ENCODE measurements at places on chromosomes 1 and 21.
A peak's percentile ranks its signal among the peaks of the same experiment; 100 is the strongest.

- no peak for DNase-seq
Observed at GRCh38 chr21:25961042-25961441, 209.5 kb downstream of the APP start.

DNA sequence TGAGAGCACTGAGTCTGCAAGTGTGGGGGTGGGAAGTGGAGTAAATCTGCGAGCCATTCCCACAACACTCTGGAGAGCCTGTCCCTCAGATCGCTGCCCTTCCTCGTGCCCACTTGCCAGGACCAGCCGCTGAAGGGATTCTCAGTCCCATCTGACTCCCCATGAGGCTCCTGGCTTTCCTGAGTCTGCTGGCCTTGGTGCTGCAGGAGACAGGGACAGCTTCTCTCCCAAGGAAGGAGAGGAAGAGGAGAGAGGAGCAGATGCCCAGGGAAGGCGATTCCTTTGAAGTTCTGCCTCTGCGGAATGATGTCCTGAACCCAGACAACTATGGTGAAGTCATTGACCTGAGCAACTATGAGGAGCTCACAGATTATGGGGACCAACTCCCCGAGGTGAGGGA lies 1.9 kb downstream of the OPTC start:
- no peak for DNase-seq

- no peak for DNase-seq
Observed at GRCh38 chr21:45575993-45576837, 34.0 kb upstream of the SLC19A1 start.

GRCh38 chr1:56387071-56387740 lies 192.2 kb downstream of the PLPP3 start:
- DNase-seq, result no peak

DNA sequence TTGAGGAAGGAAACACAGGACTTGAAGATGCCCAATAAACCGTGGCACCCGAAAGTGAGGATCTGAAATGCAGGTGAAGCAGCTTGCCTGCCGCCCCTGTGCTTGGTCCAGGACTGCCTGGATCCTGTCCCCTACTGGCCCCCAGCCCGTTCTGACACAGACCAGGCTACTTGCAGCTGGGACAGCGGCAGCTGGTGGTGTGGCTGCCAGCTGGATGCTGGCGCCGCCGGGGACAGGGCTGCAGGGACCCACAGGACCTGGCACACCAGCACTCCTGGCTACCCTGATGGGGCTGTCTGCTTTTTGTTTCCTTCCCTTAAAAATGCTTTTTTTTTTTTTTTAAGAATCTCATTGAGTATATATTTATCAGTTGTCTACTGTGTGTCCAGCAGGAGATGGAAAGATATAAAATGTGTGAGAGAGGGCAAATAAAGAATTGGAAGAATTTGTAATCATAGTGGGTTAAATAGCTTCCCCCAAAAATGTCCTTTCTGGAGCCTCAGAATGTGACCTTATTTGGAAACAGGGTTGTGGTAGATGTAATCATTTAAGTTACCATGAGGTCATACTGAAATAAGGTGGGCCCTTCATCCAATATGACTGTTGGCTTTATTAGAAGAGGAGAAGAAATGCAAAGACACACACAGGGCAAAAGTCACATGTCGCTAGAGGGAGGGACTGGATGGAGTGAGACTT lies 165.6 kb downstream of the DSCAM start:
- DNase-seq, result no peak

- DNase-seq, result no peak
Observed at GRCh38 chr1:84133479-84133878, 10.6 kb upstream of the PRKACB start.

DNA sequence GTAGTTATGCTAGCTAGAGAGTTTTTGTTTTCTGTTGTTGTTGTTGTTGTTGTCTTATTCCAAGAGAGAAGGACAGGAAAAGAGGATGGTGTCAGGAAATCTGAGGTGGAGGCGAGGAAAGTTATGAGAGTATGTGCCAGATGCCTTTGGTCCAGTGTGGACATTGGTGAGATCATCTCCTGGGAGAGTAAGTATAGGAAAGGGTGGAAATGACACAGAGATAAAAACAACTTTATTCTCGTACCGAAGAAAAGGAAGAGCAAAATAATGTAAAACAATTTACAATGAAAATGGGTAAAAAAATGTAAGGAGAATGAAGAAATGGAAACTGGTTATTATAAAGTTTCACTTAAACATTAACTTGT lies 97.4 kb upstream of the ADGRL2 start:
- DNase-seq, result no peak

- DNase-seq, result no peak
Observed at GRCh38 chr21:32021319-32021994, 148.6 kb downstream of the HUNK start.

GRCh38 chr21:43712268-43712942 lies 6.5 kb upstream of the PDXK start:
- DNase-seq, result no peak

DNA sequence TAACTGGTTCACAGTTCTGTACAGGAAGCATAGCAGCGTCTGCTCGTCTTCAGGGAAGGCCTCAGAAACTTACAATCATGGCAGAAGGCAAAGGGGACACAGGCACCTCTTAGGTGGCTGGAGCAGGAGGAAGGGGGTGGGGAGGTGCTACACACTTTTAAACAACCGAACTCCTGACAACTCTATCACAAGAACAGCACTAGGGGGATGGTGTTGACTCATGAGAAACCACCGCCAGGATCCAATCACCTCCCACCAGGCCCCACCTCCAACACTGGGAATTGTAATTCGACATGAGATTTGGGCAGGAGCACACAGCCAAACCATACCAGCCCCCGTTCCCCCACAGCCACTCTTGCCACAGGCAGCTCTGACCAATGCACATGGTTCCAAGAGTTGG lies 306.3 kb upstream of the POU3F1 start:
- no peak for DNase-seq

DNA sequence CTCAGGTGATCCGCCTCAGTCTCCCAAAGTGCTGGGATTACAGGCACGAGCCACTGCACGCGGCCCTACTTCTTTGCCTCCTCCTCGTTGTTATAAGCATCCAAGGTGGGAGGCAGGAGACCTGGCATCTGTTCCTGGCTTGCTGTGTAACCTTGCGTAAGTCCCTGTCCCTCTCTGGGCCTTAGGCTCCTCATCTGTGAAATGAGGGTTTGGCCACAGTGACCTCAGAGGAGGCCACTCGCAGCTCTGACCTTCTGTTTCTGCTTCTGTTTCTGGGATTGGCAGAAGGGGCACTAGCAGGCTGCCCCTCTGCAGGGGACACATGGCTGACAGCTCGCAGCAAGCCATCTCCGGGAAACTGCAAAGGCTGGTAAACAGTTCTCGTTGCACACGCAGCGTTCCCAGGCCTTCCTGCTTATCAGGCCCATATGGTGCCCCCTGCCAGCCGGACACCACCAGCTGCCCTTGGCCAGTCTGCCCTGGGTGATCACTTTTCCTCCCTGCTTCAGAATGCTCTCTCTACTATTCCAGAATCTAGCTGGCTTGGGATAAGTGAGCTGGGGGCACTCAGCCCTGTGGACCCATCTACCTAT lies 2.6 kb upstream of the LDLRAP1 start:
- DNase-seq, result no peak

DNA sequence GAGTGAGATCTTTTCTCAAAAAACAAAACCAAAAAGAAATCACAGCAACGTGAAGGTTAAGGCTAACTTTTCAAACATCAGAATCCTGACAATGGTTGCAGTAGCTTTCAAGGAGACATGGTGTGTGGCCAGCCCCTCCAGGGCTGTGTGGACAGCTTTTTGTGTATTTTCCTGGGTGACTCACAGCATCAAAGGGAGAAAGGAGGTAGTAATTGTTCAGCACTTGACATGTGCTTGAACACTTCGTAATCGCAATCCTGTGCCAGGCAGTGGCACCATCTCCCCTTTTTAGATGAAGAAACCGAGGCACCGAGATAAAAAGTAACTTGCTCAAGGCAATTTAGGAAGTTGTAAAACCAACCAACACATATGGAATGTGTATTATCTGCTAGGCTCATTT lies 10.3 kb downstream of the NBL1 start:
- DNase-seq, result no peak

GRCh38 chr1:65948609-65949229 lies 156.0 kb downstream of the PDE4B start:
- DNase-seq, result no peak

- DNase-seq, result no peak
Observed at GRCh38 chr1:64199154-64199553, 4.3 kb upstream of the UBE2U start.

GRCh38 chr21:44366586-44367211 lies 13.3 kb downstream of the TRPM2 start:
- no peak for DNase-seq

DNA sequence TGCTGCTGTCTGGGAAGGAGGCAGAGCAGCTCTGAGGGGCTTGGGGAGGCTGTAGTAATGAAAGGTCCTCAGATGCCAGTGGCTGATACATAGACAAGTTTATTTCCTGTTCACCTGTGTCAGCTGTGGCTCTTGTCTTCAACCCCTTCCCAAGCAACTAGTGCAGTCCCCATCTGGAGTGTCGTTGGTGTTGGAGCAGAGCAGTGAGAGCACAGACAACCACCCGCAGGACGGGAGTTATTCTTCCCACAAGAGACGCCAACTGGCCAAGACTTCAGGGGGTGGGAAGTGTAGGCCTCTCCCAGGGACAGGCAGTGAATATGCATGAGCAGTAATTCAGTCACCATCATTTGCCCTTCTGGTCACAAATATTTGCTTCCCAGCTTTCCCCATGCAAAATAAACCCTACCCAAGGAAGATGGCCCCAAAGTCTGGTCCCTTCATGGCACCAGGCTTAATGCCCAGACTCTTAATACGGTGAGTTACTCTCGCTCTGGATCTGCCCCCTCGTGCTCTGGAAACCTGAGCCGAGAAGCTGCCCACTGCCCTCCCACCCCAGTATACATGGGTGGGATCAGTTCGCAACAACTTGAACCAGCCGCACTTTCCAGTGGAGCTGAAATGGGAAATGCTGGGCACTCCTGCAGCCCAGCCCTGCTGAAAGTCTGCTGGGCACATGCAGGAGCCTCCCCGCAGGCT lies 153.5 kb upstream of the COL6A1 start:
- no peak for DNase-seq

- DNase-seq, result no peak
Observed at GRCh38 chr1:89703469-89703868, 70.5 kb downstream of the LRRC8C start.

- peak; percentile 28 for DNase-seq
Observed at GRCh38 chr1:229271448-229272159, 693 bp downstream of the RAB4A start.

DNA sequence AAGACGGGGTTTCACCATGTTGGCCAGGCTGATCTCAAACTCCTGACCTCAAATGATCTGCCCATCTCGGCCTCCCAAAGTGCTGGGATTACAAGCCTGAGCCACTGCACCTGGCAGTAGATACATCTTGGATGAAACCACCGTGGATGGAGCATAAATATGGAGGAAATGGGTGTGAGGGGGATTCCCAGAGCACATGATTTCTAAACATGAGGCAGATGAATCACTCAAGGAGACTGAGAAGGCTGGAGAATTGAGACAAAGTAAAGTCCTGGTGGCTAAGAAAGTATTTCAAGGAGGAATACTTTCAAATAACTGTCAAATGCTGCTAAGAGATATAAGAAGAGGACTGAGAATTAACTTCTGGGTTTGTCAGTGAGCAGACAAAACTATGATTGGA lies 5.4 kb upstream of the PGBD5 start:
- no peak for DNase-seq

DNA sequence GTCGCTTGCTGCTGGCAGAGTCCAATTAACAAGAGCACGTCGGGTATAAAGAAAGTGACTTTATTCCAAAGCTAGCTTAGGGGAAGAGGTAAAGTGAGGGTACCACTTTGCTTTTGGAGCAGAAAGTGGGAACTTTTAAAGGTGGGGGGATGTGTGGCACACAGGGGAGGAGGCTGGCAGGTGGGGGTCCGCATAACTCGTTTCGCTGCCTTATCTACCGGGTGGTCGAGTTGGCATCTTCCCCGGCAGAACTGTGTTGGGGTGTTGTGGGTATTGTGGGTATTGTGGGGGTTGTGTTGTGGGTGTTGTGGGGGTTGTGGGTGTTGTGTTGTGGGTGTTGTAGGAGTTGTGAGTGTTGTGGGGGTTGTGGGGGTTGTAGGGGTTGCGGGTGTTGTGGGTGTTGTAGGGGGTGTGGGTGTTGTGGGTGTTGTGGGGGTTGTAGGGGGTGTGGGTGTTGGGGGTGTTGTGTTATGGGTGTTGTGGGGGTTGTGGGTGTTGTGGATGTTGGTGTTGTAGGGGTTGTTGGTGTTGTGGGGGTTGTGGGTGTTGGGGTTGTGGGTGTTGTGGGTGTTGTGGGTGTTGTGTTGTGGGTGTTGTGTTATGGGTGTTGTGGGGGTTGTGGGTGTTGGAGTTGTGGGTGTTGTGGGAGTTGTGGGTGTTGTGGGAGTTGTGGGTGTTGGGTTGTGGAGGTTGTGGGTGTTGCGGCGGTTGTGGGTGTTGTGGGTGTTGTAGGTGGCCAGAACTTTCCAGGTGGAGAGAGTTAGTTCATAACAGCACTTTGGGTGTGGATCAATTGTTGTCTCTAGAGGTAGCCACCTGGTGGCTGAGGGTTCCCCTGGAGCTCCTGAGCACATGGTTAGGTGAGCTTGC lies 52.7 kb downstream of the AGPAT3 start:
- DNase-seq, result no peak

- no peak for DNase-seq
Observed at GRCh38 chr1:34002810-34003209, 138.9 kb downstream of the HMGB4 start.

DNA sequence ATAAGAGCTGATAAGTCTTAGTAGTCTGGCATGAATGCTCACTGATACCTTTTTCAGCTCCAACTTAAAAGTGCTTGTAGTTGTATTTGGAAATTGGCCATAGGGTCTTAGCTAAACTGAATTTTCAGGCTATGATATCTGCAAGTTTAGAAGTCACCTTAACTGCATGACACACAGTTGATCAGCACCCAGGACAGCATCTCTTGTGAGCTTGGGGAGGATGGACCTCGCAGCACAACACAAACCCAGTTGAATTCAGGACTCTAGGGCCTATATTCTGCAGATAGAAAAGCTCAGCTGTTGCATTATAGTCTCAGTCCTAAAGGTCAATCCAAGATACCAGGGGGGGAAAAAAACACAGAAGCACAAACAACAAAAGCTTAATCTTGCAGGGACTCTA lies 394.3 kb downstream of the KCNH1 start:
- DNase-seq, result no peak

DNA sequence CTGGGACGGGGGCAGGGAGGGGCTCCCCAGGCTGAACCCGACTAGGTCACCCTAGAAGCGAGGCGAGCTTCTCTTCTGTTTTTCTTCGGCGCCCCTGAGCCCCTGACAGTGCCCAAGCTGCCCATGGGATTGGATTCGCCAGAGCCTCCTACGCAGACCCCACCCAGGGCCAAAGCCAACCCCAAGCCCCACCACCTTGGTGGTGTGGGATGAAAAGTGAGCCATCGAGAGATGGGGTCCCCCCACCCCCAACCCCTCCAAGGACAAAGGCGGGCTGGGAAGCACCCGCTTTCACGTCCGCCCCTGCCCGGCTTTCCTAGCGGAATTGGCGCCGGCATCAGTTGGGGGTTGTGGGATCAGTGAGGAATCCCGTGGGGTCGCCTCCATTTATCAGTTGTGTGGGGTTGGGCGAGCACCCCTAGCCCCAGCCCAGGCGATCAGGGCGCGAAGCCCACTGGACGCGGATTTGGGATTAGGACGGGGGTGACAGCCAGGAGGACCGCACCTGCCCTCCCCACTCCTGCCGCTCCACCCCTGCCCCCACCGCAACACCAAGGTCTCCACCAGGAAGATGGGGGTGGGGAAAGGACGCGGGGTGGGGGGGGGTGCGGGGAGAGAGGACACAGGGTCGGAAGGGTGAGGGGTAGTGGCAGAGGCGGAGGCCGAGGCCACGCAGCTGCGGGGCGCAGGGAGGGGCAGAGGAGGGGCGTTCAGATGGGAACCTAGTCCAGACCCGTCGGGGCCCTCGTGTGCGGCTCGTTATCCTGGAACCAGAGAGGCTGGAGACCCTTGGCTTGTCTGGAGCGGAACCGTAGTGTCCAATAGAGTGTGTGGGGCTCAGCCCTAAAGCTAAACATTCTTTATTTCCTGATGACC lies 4.4 kb downstream of the TSPEAR start:
- no peak for DNase-seq
